ENCODE measurements at places on chromosomes 2 and 18. TPM values are rescaled to one million over a fixed set of nuclear protein-coding genes. Genes with fewer than 3 reads are reported as not detected.
A peak's percentile ranks its signal among the peaks of the same experiment; 100 is the strongest.

Gene EHD3
- 1.9 TPM for total RNA-seq

DNA sequence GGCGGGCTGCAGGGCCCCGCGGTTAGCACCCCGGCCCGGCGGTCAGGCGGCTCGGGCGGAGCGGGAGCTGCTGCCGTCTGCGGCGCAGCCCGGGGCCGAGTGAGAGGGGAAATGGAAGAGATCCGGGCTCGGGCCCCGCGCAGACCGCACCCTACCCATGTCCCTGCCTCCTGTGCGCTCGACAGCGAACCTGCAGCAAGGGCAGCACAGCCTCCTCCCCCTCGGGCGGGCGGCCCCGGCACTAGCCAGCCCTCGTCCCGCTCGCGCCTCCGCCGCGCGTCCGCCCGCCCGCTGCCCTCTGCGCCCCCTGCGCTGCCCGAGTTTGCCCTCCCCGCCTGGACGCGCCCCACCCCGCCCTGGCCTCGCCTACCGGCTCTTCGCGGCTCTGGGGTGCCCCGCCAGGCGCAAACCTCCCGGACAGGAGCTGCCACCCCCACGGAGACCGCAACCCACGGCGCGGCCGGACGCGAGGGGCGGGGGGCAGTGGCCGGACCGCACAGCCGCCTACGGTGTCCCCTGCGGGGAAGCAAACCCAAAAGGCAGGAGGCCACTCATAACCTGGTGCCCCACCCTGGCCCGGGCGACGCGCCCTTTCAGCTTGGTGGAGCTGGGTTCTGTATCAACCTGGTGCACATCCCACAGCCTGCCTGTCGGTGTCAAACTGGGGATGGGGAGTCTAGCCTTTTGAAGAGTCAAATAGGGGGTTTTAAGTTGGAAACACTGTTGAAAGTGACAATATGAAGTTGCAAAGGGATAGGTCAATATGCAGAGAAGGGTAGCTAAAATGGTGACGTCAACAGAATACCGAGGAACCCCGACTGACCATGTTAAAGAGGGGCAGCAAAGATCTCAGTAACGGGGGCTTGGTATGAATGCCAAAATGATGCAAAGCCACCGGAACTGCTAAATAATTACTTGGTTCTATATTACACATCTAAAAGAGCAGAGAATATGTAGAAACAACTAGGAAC is at the start of gene IHH:
TSS of gene IHH (minus strand) at position 101 of the 971 bp plus-strand sequence. CDS start 454 bp downstream, outside the sequence.
- peak; percentile 93 for DNase-seq

GRCh38 chr2:148525130-148525529 is 119.4 kb upstream of the EPC2 start:
- no peak for DNase-seq

DNA sequence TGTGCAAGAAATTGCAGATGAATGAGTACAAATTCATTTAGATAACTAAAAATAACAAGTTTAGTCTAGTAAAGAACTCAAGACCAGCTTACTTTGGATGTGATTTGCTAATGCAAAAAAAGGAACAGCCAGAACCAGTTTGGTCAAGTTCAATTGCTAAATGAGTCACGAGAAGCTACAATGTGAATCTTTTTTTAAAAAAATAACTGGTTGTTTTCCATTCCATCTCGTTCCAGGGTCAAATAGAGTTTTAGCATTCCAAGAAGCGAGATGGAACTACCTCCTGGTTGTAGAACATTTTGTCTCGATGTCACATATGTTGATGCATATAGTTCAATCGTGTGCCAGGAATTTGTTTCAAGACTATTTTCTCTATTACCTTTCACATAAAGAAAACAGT is 65.0 kb upstream of the IKZF2 start:
- DNase-seq: no peak

Gene DSC2
- total RNA-seq: 141 TPM

GRCh38 chr2:8456151-8457091 is 225.4 kb upstream of the ID2 start:
- peak; percentile 52 for DNase-seq

DNA sequence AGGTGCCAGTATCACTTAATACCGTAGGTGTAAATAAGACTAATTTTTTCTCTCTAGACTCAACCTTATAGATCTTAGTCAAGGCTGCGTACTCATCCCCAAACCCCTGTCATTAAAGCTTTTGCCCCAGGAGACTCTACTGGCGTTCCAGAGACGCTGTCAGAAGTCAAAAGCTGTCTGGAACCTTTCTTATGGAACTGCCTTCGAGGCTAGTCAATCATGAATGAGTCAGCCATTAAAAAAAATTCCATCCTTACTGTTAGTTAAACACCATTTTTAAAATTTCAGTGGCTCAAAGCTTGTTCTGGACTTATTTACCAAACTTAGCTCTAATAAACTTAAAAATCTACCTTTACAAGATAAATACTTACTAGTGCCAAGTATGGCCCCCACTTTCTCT is 52.1 kb downstream of the SPRED2 start:
- DNase-seq: no peak

GRCh38 chr2:189252991-189253675 is 73.6 kb upstream of the COL5A2 start:
- DNase-seq: no peak

GRCh38 chr2:221100467-221101089 is 471.5 kb downstream of the EPHA4 start:
- DNase-seq: no peak

DNA sequence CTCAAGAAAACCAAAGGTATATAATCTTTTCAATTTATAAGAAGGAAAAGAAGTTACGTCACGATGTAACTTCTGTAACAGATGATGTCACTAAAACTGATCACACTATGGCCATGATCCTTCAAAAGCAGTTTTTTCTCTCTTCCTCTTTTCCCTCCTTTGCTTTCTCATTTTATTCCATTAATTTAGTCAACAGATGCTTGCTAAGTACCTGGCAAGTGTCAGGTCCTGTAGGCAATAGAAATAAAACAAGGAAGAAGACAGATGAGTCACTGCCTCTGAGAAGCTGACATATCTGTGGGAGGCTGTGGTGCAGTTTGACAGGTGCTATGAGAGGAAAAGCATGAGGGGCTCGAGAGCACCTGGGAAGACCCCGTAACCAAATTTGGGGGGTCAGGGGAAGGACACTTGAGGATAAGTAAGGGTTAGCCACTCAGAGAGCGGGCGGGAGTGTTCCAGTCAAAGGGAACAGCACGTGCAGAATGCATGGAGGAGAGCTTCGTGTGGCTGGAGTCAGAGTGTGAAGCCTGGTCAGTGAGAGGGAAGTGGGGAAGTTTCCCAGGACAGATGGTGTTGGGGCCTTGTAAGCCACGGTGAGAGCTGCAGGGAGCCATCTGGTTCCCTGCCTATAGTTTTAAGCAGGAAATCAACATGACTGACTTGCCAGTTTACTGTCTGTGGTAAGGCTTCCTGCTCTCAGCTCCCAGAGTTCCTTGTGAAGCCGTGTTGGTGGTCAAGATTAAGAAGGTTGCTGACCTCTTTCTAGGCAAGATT is 198.8 kb upstream of the FOSL2 start:
- peak; percentile 20 for DNase-seq

GRCh38 chr2:8575834-8576423 is 105.9 kb upstream of the ID2 start:
- DNase-seq: no peak

- DNase-seq: no peak
Measured at GRCh38 chr18:75393721-75394120, 33.8 kb downstream of the SMIM21 start.

GRCh38 chr2:61535449-61535848 is 2.7 kb downstream of the XPO1 start:
- no peak for DNase-seq
